Karpas-422 (cell line): ENCODE measurements at places on chromosomes 3 and 15.
A peak's percentile ranks its signal among the peaks of the same experiment; 100 is the strongest.

- no peaks in the 10 kb centered on the region for H3K4me1 ChIP-seq
- no peak for DNase-seq
- H3K27me3 ChIP-seq: no peaks in the 10 kb centered on the region
- H3K27ac ChIP-seq: no peak overlapping the region
- no peaks in the 10 kb centered on the region for H3K36me3 ChIP-seq
- no peak overlapping the region for H3K4me3 ChIP-seq
These were observed 269.0 kb upstream of the ADAMTS9 start for GRCh38 chr3:64956711-64957325.

DNA sequence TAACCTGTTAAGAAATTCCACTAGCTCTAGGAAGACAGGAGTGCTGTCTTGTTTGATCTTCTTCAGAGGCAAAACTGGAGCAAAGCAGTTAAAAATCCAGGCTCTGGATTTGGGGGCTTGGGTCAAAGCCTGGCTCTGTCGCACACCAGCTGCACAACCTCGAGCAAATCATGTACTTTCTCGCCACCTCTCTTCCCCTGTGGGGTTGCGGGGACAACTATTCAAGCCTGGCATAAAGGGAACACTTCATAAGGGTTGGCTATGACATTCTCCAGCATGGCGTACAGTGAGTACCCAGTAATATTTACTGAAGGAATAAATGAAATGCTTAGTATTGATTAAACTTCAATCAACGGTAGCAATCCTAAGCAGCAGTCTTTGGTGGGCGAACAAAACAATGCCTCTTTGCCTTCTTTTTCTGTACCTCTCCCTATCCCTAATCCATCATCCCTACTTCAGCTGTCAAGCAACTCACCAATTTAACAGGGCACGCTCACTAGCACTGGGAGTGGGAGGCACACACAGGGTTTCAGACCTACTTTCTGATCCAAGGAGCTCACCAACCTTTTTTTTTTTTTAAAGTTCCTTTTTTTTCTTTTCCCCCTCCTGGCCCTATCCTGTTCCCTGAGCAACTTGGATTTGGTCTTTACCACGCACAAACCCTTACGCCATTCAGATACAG is 33.0 kb downstream of the GNB5 start:
- DNase-seq: no peak
- H3K27ac ChIP-seq: no peak overlapping the region
- H3K4me1 ChIP-seq: peaks cover 12% of the 10 kb centered on the region
- no peaks in the 10 kb centered on the region for H3K27me3 ChIP-seq
- H3K4me3 ChIP-seq: no peak overlapping the region

GRCh38 chr3:4426782-4427344 is 40.2 kb downstream of the SUMF1 start:
- no peaks in the 10 kb centered on the region for H3K27me3 ChIP-seq
- no peaks in the 10 kb centered on the region for H3K36me3 ChIP-seq
- no peak for DNase-seq
- H3K4me1 ChIP-seq: peaks cover 11% of the 10 kb centered on the region
- H3K4me3 ChIP-seq: no peak overlapping the region

- H3K4me1 ChIP-seq: peaks cover 44% of the 10 kb centered on the region
- H3K36me3 ChIP-seq: peaks cover 25% of the 10 kb centered on the region; the same call in 1 of the 2 replicates
- no peak overlapping the region for H3K27ac ChIP-seq
- H3K27me3 ChIP-seq: no peaks in the 10 kb centered on the region
- no peak overlapping the region for H3K4me3 ChIP-seq
- no peak for DNase-seq
These were observed 91.8 kb upstream of the CGNL1 start for GRCh38 chr15:57284535-57284934.

DNA sequence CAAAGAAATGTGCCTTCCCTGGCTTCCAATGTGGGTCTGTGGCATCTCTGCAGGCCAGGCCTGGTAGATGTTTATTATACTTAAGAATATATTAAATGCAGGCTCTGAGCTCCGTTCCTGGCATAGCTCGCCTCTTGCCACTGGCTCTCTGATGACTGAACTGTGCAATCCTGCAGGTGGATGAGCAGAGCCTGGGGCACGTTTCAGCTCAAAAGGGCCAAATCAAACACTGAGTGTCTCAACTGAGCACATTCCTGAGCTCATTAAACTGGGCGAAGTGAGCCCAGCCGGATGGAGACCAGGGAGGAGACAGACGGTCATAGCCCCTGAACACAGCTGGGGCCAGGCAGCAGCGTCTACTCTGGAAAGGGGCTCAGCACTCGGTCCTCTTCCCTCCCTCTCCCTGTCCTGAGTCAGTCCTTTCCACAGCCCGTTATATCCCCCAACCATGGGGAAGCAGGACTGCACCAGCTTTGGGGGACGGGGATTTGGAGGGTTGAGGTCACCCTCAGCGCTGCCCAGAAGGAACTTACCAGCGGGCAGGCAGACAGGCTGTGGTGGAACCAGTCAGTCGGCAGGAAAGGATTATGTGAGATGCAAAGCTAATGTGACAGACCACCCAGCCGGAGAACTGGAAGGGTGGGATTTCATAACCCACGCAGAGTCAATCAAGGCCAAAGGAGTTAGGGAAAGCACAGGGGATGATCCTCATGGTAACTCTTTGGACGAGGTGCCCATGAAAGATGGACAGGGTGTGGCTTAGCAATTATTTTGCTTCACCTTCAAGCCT is 77.4 kb upstream of the ANKRD34C start:
- no peaks in the 10 kb centered on the region for H3K27me3 ChIP-seq
- no peaks in the 10 kb centered on the region for H3K36me3 ChIP-seq
- no peak for DNase-seq
- H3K4me3 ChIP-seq: no peak overlapping the region
- no peak overlapping the region for H3K27ac ChIP-seq

- H3K4me1 ChIP-seq: no peaks in the 10 kb centered on the region
- H3K27me3 ChIP-seq: no peaks in the 10 kb centered on the region
- DNase-seq: no peak
- H3K27ac ChIP-seq: no peak within 1 kb of the TSS
These were observed at the start of gene MUSTN1 for GRCh38 chr3:52834871-52835501. Gene MUSTN1 (minus strand): TSS chr3:52835019. CDS start chr3:52834948, 71 bp downstream.

GRCh38 chr15:68239025-68239424 is 9.5 kb upstream of the CLN6 start:
- H3K27ac ChIP-seq: no peak overlapping the region
- H3K36me3 ChIP-seq: no peaks in the 10 kb centered on the region
- H3K4me1 ChIP-seq: no peaks in the 10 kb centered on the region; the same call in 1 of the 2 replicates
- no peaks in the 10 kb centered on the region for H3K27me3 ChIP-seq
- no peak for DNase-seq

- no peaks in the 10 kb centered on the region for H3K27me3 ChIP-seq
- no peak for DNase-seq
- no peak overlapping the region for H3K4me3 ChIP-seq
These were observed 96.6 kb upstream of the AGTR1 start for GRCh38 chr3:148600902-148601765.

GRCh38 chr3:186616299-186616617 is 3.4 kb downstream of the AHSG start:
- no peak overlapping the region for H3K27ac ChIP-seq
- H3K4me3 ChIP-seq: no peak overlapping the region
- H3K36me3 ChIP-seq: no peaks in the 10 kb centered on the region

DNA sequence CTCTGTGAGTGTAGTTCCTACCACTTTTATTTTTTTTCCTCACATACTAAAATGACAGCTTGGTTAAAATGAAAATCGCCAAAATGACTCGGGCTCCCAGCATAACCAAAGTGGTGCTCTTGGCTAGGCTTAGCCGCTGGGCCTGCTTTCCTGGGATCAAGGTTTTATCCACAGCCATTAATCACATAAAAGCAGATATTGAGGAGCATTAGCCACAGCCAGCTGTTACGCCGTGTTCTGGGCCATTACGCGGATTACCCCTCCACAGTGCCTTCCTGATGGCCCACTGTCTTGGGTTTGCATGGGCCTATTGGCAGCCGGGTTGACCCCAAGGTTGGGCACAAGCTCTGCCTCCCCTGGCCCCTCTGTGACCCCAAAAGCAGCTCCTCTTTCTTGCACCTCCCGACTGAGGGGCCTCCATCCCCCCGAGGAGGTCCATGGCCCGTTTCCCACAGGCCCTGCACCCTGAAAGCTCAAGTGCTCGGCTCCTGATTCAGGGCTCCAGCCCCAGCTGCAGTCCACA is 30.4 kb upstream of the TRPM1 start:
- no peak for DNase-seq
- no peak overlapping the region for H3K4me3 ChIP-seq
- H3K4me1 ChIP-seq: peaks cover 9% of the 10 kb centered on the region
- H3K27me3 ChIP-seq: no peaks in the 10 kb centered on the region
- H3K36me3 ChIP-seq: no peaks in the 10 kb centered on the region

DNA sequence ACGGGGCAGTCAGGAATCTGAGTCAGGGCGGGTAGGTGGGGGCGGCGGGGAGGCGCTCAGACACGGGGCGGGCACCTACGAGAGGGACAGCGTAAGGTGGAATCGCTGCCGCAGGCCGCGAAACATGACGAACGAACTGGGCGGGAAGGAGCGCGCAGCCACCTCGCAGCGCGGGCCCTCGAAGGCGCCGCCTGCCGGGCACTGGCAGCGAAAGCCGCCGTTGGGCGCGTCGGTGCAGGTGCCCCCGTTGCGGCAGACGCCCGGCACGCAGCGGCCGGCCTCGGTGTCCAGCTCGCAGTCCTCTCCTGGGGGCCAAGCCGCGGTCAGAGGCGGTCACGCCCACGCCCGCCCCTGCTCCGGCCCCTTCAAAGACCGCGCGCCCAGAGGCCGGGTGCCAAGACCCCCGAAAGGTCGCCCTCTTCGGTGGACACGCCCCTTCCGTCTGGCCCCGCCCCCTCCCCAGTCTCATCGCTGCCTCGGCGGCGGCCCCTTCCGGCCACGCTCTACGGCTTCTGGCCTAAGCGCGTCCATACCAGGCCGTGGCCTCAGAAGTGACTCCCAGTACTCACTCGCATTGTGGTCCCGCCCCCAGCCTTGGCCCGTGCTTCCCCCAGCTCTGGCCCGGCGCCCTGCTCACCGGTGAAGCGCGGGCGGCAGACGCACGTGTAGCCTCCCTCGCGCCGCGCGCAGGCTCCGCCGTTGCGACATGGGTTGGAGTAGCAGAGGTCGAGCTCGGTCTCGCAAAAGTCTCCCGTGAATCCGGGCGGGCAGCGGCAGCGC is 6.4 kb downstream of the CELSR3 start:
- H3K36me3 ChIP-seq: no peaks in the 10 kb centered on the region
- H3K4me1 ChIP-seq: peaks cover 19% of the 10 kb centered on the region
- DNase-seq: peak; percentile 95
- peak overlapping the region; percentile 38; the same call in 1 of the 2 replicates for H3K27ac ChIP-seq
- peak overlapping the region; percentile 71 for H3K4me3 ChIP-seq

DNA sequence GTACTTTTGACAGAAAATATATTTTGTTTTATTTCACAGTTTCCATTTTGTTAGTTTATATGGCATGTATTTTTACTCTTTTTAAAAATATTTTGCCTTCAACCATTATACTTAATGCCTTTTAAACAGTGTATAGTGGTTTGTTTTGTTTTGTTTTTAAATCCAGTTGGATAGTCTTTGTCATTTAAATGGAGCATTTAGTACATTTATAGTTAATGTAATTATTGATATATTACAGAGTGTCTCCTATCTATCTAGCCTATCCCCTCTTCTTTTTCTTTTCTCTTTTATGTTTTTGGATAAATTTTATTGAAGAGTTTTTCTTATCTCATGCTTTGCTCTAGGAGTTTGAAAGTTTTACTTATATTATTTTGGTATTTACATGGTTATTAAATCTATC is 3.6 kb downstream of the SAMMSON start:
- H3K36me3 ChIP-seq: no peaks in the 10 kb centered on the region
- H3K4me3 ChIP-seq: no peak overlapping the region
- H3K4me1 ChIP-seq: no peaks in the 10 kb centered on the region
- no peak for DNase-seq

- no peak overlapping the region for H3K27ac ChIP-seq
- H3K36me3 ChIP-seq: no peaks in the 10 kb centered on the region
- H3K4me3 ChIP-seq: no peak overlapping the region
- DNase-seq: no peak
These were observed 515.9 kb downstream of the NLGN1 start for GRCh38 chr3:173913397-173913796.

GRCh38 chr3:66472313-66473134 is 28.3 kb downstream of the LRIG1 start:
- H3K27ac ChIP-seq: peak overlapping the region; percentile 14; the same call in 1 of the 2 replicates
- DNase-seq: no peak
- H3K36me3 ChIP-seq: no peaks in the 10 kb centered on the region
- H3K4me3 ChIP-seq: 0 out of 2 replicates have a peak overlapping the region, but pooled peaks have one; percentile 13
- no peaks in the 10 kb centered on the region for H3K27me3 ChIP-seq

DNA sequence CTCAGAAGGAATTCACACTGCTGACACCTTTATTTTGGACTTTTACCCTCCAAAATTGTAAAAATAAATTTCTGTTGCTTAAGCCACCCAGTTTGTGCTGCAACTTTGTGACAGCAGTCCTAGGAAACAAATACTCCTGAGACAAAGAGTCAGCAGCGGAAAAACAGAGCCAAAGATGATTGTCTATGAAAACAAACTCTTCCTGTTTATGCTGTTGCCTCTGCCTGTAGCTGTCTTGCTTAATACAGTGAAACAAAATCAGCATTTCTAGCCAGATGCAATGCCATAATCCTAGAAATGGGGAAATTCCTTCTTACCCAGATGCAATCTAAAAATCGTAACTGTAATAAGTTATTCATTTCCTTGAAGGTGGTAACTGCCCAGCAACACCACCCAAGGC is 387.5 kb upstream of the ATP11B start:
- peaks cover 8% of the 10 kb centered on the region for H3K4me1 ChIP-seq
- H3K4me3 ChIP-seq: no peak overlapping the region
- H3K36me3 ChIP-seq: no peaks in the 10 kb centered on the region
- no peak overlapping the region for H3K27ac ChIP-seq
- H3K27me3 ChIP-seq: no peaks in the 10 kb centered on the region

- H3K4me1 ChIP-seq: peaks cover 100% of the 10 kb centered on the region
- H3K27ac ChIP-seq: peak overlapping the region; percentile 97
- H3K4me3 ChIP-seq: peak overlapping the region; percentile 39; the same call in 1 of the 2 replicates
- DNase-seq: peak; percentile 74
These were observed 298.0 kb upstream of the PROK2 start for GRCh38 chr3:72082776-72083462.

DNA sequence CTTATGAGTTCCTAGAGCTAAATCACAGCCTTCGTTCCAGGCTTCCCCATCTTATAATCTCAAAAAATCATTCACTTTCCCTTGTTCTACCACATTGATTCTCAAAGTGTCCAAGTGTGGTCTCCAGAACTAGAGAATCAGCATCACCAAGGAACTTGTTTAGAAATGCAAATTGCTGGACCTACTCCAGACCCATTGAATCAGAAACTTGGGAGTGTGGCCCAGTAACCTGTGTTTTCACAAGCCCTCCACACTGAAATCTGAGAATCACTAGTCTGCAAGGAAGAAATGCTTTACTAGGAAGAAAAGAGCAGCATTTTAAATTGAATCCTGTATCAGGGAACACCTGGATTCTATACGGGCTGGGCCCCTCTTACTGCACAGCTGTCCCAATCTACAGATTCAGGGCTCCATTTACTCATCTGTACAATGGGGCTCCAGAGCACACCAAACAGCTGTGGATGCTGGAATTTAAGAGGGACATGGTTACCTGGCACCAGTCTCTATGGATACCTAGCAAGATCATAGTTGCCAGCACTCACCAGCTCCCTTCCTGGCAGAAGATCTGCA is 3.9 kb downstream of the MEGF11 start:
- no peaks in the 10 kb centered on the region for H3K36me3 ChIP-seq
- H3K27ac ChIP-seq: no peak overlapping the region
- no peak for DNase-seq
- H3K4me3 ChIP-seq: no peak overlapping the region
- H3K4me1 ChIP-seq: no peaks in the 10 kb centered on the region
- H3K27me3 ChIP-seq: no peaks in the 10 kb centered on the region
